ENCODE measurements at places on chromosomes 5 and 9. TPM values are rescaled to one million over a fixed set of nuclear protein-coding genes. Genes with fewer than 3 reads are reported as not detected.

The MELK gene
- 0.76 TPM for total RNA-seq

- DNase-seq, result no peak
Observed at GRCh38 chr9:99075246-99075912, 29.5 kb upstream of the TGFBR1 start.

The LCP2 gene
- 6.7 TPM for total RNA-seq

GRCh38 chr5:4883360-4883759, 256.8 kb upstream of the ADAMTS16 start:
- no peak for DNase-seq

DNA sequence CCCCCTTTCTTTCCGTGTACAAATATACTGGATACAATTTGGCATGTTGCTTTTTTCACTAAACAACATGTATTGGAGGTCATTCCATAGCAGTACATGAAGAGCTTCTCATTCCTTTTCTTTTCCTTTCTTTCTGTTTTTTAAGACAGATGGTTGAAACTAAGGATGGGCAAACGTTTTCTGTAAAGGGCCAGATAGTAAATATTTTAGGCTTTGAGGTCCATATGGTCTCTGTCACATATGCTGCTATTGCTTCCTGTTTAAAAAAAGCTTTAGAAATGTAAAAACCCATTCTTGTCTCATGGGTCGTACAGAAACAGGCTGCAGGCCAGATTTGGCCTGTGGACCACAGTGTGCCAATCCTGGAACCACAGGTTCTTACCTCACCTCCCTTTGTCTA, 160.1 kb downstream of the ACER2 start:
- DNase-seq, result no peak

GRCh38 chr9:72188232-72188631, 39.0 kb downstream of the GDA start:
- no peak for DNase-seq

The KIF12 gene
- not detected for total RNA-seq

GRCh38 chr9:16526380-16526779, 344.1 kb downstream of the BNC2 start:
- no peak for DNase-seq

The LURAP1L gene
- total RNA-seq, result 1.9 TPM

DNA sequence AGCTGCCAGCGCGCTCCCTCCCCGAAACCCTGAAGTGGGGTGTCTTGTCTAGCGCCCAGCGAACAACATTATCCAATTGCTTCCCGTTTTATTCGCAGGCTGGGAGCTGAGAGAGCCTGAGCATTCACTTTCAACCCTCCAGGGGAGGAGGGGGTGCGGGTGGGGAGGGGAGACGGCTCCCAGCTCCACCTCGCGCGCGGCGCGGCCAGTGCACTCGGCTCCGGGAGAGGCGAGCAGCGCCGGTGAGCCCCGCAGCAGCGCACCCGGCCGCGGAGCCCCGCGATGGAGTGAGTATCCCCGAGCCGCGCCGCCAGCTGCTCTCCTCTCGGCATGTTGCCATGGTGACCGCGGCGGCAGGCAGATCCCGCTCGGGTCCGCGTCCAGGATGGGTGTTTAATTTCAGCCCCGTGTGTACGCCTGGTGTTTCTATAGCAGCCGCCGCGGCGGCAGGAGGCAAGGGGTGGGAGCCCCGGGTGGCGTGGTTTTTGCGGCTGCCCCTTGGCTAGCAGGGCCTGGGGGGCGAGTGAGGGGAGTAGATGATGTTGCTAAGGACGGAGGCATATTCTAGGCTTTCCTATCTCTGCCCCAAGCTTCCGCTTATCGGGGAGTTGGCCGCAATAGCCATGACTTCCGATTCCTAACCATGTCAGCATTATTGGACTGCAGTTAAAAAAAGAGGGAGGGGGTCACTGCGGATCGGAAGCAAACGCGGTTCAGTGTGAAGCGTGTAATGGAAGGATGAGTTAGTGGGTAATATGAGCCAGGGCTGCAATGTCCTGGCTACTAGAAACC, 139.2 kb upstream of the PALM2AKAP2 start:
- DNase-seq, result peak; percentile 80

- DNase-seq, result no peak
Observed at GRCh38 chr9:92147852-92148180, 32.6 kb upstream of the SPTLC1 start.

DNA sequence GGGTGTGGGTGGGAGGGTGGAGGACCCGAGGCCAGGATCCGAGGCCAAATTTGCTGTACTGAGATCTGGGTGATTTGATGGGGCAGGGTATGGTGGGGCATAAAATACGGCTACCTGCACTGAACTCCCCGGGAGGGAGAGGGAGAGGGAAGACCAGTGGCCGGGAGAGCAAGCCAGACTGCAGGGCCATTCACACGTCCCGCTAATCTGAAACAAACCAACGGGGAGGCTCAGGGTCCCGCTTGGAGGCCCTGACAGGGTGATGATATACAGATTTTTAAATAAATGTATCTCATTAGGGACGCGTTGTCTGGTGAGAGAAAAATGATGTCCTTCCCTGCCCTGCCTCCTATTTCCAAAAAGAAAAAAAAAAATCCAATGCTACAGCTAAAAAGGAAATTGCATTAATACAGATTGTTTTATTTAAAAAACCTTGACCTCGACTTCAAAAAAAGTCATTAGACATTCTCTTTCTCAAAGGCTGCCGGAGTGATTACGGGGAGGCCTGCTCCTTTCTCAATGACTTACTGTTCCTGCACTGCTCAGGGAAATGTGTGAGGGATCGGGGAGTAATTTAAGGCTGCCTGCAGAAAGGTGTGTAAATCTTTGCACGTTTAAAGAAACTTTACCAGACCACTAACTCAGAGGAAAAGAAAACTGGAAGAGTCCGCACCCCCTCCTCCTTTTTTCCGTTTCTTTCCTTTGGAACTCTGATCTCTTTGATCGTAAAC, 11.5 kb upstream of the PRRX2 start:
- DNase-seq, result no peak

DNA sequence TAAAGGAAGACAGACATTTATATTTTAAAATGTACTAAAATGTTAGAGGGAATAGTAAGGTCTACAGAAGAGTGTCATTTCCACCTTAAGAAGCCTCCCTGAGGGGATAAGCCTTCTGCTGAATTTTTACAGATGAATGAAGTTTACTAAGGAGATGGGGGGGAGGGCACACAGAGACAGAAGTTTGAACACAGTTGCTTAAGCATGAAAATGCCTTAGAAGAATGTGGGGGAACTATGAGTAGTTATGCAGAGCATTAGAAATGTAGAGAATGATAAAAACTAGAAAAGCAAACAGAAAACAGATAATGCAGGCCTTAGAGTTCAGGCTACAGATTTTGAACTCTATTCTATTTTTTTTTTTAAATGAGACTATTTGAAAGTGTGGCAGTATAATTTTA, 232.2 kb upstream of the VLDLR start:
- DNase-seq, result no peak

GRCh38 chr5:168833936-168834335, 254.8 kb upstream of the PANK3 start:
- no peak for DNase-seq

GRCh38 chr5:10891193-10891592, 130.2 kb upstream of the DAP start:
- no peak for DNase-seq

DNA sequence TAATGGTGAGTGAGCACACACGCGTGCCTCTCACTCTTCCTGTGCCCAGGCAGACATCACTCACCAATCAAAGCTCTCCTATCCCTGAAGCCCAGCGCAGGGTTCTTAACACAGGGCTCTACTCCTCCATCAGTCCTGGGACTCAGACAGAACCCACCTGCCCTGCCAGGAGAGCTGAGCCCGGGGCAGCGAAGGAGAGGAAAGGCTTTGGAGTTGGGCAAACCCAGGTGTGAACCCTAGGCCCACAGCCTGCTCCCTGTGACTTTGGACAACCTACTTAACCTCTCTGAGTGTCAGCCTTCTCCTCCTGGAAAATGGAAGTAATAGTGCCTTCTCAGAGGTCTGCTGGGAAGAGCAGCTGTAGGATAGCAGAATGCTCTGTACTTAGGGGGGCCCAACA, 98.7 kb upstream of the SARDH start:
- peak; percentile 53 for DNase-seq

The PDCD1LG2 gene
- total RNA-seq, result 3.3 TPM

The DDX4 gene
- not detected for total RNA-seq

The MED7 gene
- 9.0 TPM for total RNA-seq

- DNase-seq, result no peak
Observed at GRCh38 chr9:110655754-110656641, 12.6 kb upstream of the MUSK start.

The MRPL50 gene
- 16.5 TPM for total RNA-seq

The DNM1 gene
- 6.1 TPM for total RNA-seq

DNA sequence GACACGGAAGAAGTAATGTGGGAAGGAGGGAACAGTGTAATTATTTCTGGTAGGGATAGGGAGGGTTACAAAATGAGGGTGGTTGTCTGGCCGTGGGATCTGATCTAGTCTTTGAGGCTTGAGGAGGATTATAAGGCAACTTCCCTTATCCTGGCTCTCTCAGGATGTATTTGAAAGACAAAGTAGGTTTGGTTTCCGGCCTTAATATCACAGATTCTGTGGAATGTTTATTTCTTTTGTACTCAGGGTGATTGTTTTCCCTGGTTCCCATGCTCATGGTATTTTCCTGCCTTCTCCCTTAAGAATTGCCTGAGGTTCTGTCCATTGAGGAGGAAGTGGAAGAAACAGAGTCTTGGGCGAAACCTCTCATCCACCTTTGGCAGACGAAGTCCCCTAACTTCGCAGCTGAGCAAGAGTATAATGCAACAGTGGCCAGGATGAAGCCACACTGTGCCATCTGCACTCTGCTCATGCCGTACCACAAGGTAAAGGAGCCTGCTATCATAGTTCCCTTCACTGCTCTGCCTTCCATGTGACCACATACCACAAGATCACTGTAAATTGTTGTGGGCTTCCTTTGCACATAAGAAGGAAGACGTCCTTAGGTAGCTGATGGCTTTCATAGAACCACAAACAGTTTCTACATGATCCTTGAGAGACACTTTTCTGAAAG, 253.8 kb downstream of the KDM4C start:
- DNase-seq, result no peak

DNA sequence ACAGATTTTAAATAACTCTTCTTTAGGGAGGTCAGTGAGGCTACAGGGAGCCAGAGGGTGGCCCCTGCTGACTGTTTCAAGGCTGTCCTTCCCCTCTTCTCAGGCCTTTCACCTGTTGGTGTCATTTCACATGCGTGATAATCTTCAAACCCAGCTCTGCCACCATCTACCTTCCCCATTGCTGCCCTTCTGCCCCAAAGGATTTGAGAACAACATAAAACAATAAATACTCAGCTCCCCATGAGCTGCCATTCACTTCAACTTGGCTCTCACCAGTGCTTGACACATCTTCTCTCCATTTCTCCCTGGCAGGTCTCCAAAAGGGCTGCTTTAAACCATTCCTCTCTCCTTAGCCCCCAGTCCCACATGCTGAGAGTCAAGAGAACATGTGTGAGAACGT, 75.5 kb upstream of the PALM2AKAP2 start:
- no peak for DNase-seq

The CDH10 gene
- 0.11 TPM for total RNA-seq

DNA sequence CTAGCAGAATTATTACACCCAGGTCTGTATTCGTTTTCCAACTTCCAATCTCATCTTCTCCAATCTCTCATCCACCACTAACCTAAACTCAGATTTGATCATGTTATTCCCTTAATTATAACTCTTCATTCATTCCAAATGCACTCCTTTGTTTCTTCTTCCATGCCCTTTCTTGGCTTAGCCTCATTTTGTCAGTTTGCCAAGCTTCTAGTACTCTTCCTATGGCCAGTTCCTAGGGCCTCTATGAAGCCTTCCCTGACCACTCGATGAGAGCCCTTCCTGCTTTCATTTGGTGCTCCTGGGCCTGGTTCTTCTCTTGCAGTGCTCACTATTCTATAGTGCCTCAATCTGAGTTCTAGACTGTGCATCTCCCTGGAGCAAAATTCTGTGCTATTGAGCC, 5.8 kb downstream of the FAM219A start:
- no peak for DNase-seq

GRCh38 chr9:131259916-131260597, 16.3 kb downstream of the FAM78A start:
- no peak for DNase-seq

The OSMR gene
- 14.1 TPM for total RNA-seq

The LEAP2 gene
- total RNA-seq, result 1.1 TPM

DNA sequence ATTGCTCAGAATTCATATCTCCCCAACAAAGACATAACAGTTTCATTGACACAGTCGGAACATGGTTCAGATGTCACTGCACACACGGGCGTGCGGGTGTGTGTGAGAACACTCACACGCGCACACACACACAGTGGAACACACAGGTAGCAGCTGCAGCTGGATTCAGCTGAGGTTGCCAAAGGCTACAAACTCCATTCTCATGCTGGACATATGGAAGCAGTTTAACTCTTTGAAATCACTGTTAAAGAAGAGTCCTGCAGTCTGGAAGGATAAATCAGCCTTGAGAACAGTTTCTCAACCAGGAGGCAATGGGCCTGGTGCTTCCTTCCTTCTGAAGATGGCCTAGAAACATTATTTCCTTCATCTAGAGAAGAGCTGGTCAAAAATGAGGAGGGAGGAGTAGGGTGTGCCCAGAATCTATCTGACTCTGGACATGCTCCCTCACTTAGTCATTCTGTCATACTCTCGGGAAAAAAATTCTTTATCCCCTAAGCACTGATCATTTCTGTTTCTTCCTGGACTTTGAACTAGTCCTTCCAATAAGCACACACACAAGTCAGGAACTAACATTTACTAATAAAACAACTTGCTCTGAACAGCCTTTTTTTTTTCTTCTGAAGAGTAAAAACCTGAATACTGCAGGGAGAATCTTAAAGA, 160.6 kb downstream of the ZDHHC21 start:
- DNase-seq, result no peak

GRCh38 chr9:2271426-2271825, 256.3 kb downstream of the SMARCA2 start:
- no peak for DNase-seq

GRCh38 chr5:66947458-66947857, 249.1 kb downstream of the CD180 start:
- no peak for DNase-seq

GRCh38 chr9:20599195-20599594, 23.1 kb downstream of the MLLT3 start:
- no peak for DNase-seq

- no peak for DNase-seq
Observed at GRCh38 chr5:111348661-111349329, 124.6 kb downstream of the CAMK4 start.

DNA sequence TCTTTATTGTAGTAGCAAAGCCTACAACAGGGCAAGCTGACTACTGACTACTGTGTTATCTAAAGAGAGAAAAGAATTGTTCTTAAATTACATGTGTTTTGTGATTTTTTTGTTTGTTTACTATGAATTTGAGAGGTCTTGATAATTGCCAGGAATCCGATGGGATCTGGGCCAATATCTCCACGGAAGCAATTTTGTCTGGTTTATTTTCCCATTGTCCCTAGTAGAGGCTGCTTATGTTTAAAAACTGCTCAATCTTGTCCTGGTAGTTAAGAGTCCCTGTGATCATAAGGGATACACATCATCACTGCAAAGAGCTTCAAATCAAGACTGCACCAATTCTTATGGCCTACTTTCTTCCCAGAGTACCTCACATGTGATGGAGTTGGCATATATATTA, 94.4 kb downstream of the GLDC start:
- DNase-seq, result no peak
